ENCODE measurements at places on chromosomes 4 and X.

DNA sequence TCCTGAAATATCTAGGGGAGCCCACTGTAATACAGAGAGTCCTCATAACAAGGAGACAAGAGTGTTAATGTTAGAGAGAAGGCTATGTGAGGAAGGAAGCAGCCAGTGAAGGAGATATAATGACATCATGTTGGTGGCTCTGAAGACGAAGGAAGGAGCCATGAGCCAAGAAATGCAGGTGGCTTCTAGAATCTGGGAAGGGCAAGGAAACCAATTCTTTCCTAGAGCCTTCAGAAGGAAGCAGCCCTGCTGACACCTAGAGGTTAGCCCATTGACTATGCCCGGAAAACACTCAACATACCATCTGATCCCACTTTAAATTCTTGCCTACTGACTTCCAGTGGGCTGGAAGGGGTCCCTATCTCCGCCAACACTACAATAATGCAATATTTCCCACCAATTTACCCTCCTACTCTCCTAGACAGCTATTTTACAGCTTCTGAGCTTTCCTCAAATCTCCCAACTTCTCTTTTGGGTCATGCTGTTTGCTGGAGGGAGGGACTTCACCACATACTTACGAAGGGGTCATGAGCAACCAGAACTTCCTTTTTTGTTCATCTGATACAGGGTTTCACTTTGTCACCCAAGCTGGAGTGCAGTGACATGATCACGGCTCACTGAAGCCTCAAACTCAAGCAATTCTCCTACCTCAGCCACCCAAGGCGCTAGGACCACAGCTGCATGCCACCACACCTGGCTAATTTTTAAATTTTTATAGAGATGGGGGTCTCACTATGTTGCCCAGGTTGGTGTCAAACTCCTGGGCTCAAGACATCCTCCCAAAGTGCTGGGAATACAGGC lies 25.2 kb upstream of the G3BP2 start:
- no peak for DNase-seq

- no peak for DNase-seq
Observed at GRCh38 chr4:79298027-79298426, 27.8 kb downstream of the NAA11 start.

GRCh38 chr4:128393101-128393704 lies 105.6 kb upstream of the PGRMC2 start:
- DNase-seq = no peak

GRCh38 chr4:40114206-40114605 lies 57.6 kb downstream of the N4BP2 start:
- no peak for DNase-seq

GRCh38 chr4:79476196-79476595 lies 68.2 kb upstream of the GK2 start:
- no peak for DNase-seq

- DNase-seq = no peak
Observed at GRCh38 chr4:123848606-123849005, 452.0 kb downstream of the SPRY1 start.

GRCh38 chr4:177596035-177596434 lies 153.8 kb upstream of the AGA start:
- DNase-seq = no peak

GRCh38 chr4:179601671-179602070 lies 2159.4 kb upstream of the AGA start:
- no peak for DNase-seq
